Left colon (tissue), 2 donors: ENCODE measurements at places on chromosomes 12 and 14.
A peak's percentile ranks its signal among the peaks of the same experiment; 100 is the strongest.

- DNase-seq, result no peak
Measured at GRCh38 chr12:98743362-98743953, 98.4 kb downstream of the APAF1 start.

DNA sequence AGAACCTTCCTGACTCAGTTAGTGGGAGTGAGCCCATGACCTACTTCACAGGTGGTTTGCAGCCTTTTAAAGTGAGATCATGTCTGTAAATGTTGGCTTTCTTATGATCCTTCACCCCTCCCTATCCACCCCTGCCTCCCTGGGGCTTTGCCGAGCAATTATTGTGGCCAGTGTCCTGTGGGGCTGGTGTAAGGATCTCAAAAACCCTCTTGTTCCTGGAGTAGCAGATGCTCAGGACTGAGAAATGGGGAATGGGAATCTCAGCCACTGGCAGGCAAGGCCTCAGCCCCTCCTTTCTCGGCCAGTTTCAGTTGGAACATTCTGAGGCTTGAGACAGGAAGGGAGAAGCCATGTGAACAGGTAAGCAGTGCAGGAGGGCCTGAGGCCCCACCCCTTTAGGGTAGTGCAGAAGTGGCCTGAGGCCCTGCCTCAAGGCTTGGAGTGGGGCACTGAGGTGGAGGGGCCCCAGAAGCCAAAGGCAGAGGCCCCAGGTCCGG is 53.8 kb downstream of the PLEKHG3 start:
- peak; percentile 51 for DNase-seq

GRCh38 chr12:39660101-39660500 is 40.5 kb upstream of the ABCD2 start:
- DNase-seq, result no peak

GRCh38 chr12:79085106-79085682 is 220.6 kb downstream of the SYT1 start:
- no peak for DNase-seq

DNA sequence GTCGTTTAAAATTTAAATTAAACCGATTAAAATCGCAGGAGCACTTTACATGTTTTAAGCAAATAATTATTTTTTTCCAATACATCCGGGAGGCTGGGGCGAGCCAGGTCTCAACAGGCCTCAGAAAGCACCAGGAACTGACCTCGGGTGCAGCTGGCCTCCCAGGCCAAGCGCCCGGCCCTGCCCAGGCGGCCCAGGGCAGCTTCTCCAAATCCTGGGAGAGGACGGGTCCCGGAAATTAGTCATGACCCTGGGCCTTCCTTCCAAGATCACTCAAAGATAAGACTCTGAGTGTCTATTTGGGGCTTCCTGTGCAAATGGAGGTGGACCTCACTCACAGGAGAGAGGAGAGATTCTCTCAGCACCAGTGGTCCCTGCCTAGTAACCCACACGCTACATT is 177.1 kb downstream of the BCL11B start:
- DNase-seq, result no peak

GRCh38 chr14:104724981-104725771 is 1.1 kb downstream of the ADSS1 start:
- DNase-seq, result no peak

GRCh38 chr14:23478109-23478759 is 8.7 kb downstream of the NGDN start:
- DNase-seq, result peak; percentile 67

DNA sequence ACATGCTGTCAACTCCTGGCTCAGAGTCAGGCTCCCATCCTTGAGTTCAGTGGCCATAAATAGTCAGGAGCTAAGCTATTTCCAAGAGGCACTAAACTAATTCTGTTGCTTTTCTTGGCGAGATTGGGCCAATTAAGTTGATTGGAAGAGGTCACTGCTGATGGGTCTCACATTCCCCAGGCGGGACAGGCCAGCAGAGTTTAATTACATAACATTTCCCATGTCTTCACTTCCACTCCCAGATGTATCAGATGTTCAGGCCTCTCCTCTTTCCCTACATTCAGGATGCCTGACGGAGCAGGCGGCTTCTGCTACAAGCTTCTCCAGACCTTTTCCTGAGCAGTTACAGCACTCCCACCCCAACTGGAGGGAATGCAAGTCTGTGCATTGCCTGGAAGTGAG is 5.3 kb downstream of the NTF3 start:
- DNase-seq, result no peak
